ENCODE measurements at places on chromosomes 12 and 14.

DNA sequence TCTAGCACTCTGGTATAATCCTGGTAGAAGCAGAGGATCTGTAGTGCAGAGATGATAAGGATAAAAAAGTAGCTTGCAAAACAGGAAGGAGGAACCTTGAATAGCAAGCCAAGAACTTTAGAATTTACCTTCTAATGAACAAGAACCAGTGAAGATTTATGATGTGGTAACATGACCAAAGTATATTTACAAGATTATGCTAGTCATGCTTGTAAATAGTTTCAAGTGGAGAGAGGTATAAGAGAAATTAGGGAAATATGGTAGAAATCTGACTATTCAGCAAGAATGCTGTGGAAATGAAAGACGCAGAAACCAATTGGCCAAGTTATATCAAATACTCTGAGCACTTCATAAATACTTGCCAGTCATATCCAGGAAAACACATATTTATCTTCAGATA, 47.8 kb downstream of the ERGIC2 start:
- no peak for DNase-seq

DNA sequence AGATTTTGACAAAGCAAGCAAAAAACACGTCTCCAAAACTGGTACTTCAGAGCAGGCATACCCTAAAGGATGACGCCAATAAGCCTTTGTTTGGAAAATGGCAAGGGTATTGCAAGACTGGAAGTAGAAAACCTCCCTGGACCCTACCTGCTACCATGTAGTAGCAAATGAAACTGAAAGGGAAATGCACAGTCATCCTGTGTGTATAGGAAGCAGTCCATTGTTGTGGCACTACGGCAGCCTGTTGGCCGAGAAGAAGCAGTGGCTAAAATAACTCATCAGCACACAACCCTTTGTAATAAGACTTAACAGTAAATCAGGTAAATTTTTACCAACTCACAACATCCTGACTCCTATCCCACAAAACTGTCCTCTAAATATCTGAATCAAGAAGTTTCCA, 386.4 kb downstream of the RGS6 start:
- DNase-seq: no peak

GRCh38 chr14:22282949-22283348, 306.1 kb downstream of the DAD1 start:
- no peak for DNase-seq

GRCh38 chr12:4221258-4221620, 52.3 kb upstream of the CCND2 start:
- no peak for DNase-seq

DNA sequence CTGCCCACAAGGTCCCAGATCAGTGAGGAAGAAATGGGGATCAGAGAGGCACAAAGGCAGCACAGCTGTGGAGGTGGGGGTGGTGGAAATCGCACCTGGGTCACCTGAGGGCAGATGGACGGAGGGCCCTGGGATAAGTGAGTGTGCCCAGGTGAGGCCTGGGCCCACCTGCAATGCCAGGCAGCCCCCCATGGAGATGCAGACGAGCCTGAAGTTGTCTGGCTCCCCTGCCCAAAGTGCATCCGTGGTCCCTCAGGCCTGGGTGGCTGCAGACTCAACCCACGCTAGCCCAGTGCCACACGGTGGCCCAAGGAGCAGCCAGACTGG, 84.9 kb downstream of the NCOR2 start:
- no peak for DNase-seq

DNA sequence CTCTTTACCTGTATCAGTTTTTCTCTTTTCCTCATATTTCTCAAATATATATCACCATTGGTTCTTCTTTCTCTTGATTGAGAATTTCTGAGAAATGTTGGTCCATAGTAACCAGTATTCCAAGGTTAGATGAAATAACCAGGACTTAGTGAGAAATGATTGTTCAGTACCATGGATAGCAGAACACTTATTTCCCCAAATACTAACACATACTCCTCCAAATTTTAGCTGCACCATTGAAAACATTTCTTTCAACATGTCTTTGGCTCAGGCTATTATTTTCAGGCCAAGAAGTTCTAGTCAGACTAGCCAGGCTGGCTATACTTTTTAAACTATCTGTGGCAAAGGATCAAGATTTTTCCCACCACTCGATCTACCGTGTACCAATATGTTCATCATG, 113.3 kb downstream of the PTPRO start:
- no peak for DNase-seq

- no peak for DNase-seq
Observed at GRCh38 chr12:131105736-131106348, 152.1 kb downstream of the ADGRD1 start.

DNA sequence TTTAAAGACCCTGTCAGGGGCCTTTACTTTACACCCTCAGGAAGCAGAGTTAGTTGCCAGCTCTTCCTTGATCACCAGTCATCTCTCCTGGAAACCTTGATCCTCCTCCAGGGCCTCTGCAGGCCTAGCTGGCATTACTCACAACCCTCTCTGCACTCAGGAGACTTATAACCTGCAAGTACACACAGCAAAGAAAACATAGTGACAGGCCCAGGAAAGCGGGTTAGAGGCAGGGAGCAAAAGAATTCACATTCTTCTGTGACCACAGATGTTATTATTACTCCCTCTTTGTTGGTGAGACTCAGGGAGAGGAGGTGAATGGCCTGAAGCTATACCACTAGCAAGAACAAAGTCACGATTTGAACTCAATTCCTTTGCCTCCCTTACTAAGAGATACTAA, 87.4 kb downstream of the OR11H12 start:
- DNase-seq: no peak

- peak; percentile 69 for DNase-seq
Observed at GRCh38 chr12:51393676-51394545, 2.7 kb upstream of the GALNT6 start.

DNA sequence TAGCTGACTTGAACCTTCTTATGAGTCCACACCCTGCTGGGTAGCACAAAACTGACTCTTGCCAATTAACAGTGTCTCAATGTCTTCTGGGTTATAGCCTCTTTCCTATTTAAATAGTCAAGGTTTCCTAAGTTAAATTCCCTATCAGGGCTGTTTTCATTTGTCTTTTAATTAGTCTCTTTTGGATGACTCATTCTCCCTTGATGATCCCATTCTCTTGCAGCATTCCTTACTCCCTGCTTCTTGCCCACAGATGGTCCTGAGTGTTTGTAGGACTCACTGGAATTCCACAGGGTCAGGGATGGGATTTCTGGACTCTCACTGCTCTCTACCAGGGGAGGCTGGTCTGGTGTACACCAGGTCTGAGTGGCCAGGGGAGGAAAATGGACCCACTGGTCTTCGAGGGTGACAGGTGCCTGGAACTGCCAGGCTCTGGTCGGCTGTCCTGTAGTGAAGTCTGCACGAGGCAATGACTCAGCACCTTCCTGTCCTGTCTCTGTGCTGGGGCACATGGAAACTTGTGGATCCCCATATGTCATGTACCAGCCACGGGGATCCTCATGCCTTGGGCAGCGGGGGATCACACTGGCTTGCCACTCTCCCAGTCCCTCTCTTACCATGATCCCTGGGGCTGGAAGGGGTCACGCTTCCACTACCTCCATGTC, 236.5 kb upstream of the PELI2 start:
- no peak for DNase-seq

GRCh38 chr12:98256830-98257229, 258.6 kb upstream of the TMPO start:
- no peak for DNase-seq

GRCh38 chr14:59055439-59056045, 132.9 kb upstream of the DAAM1 start:
- peak; percentile 61 for DNase-seq

GRCh38 chr14:91374879-91375702, 42.5 kb downstream of the CCDC88C start:
- no peak for DNase-seq

- DNase-seq: no peak
Observed at GRCh38 chr14:105385322-105385637, 13.1 kb upstream of the TEX22 start.

DNA sequence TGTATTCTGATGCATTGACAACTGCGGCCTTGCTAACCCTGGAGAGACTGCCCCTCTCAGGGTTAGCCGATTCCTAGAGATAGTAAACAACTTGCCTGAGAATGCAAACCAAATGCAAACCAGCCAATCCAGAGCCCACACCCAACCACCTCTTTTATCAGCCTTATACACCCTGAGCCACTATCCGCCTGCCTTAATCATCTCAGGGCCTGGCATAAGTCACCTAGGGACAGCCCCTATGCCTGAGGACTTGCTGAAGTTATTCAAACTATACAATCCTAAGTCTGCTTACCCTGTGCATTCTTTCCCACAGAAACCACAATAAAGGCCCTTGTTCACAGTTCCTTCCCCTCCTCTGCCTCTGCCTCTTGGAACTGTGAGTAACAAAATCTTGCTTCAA, 177.2 kb downstream of the KCNA5 start:
- no peak for DNase-seq

- DNase-seq: no peak
Observed at GRCh38 chr14:104353221-104353920, 215.0 kb downstream of the KIF26A start.

DNA sequence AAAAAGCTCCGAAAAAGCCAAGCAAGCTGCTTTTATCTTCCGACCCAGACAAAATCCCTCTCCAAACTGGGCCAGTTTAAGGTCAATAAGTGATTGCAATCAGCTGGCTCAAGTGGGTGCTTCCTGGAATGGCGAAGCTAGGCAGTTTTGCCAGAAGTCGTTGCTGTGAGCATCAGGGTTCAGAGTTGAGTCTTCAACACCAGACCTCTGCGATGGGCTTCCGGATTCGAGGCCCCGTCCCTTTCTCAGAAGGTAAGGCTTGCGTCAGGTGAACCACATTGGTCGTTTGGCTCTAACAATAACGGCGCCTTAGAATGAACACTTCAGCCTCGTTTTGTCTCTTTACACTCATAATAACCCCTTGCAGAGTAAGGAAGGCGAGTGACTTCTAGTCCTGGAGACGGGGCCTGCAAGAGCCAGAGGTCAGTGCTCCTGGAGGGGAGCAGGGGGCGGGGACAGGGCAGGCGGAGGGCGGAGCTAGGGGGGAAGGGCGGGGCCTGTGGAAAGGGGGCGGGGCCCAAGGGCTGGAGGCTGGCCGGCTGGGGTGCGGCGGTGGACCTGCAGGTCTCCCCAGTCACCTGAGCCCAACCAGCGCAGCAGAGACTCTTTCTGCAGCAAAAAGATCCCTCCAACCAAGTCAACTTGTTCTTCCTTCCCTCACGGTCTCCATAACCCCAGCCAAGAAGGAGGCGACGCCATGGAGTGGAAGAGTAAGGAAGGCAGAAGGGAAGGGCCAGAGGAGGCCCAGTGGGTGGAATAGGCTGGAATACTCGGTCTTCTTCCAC, 34.0 kb upstream of the NFYB start:
- DNase-seq: no peak

GRCh38 chr12:113762155-113762881, 203.8 kb downstream of the RBM19 start:
- no peak for DNase-seq

DNA sequence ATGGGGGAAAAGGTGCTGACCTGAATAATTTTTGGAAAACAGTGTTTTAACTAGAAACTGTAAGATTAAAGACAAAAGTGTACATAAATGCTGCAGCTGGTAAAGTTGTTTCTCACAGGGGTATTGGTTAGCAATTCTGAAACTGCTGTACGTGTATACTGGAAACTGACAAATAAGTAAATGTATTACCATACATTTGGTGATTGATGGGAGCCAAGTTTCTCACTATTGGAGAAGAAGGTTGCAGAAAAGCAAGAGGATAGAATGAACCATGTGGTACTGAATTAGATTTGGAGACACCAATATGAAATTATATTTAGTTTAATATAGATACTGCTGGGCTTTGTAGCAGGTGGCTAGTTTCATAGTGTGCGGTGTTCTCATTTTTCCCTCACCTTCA, 19.6 kb upstream of the FBXO33 start:
- DNase-seq: no peak

DNA sequence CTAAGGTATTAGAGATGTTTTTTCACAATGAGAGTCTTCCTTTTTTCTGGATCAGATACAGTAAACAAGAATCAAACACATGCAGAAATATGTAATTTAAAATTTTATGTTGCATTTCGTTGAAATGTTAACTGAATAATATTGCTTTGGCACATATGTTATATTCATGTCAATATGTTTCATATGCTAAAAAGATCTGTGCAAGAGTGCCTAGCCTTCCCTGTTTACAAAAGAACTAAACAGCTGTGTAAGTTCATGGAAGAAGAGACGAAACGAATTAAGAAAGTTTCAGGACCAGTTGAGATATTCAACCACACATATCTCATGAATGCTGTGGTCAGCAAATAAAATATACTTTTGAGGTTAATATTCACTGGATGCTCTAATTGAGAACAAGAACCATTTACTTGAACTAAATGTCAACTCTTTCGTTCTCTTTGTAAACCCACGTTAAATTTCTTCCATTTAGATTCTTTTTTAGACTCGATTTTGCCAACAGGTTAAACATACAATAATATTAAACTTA, 289.5 kb downstream of the FOXG1 start:
- DNase-seq: no peak

DNA sequence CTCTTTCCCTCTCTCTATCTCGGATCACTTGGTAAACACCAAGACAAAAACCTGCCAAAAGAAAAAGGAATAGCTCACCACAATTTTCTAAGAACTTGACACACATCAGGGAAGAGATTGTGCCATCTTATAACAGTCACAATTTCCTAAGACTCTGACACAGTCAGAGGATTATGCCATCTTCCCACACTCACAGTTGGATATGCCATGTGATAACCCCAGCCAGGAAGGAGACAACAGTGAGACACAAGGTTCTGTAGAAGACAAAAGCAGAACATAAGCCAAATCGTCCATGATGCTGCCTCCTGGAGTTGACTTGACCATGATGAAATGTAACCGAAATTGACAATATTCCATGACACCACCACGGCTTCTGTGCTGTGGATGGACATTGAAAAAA, 2.8 kb upstream of the CLEC9A start:
- DNase-seq: no peak

- no peak for DNase-seq
Observed at GRCh38 chr14:76976240-76977005, 52.1 kb downstream of the IRF2BPL start.

GRCh38 chr14:88305528-88306322, 17.3 kb downstream of the KCNK10 start:
- DNase-seq: no peak

GRCh38 chr12:117090816-117091711, 8.2 kb downstream of the TESC start:
- no peak for DNase-seq

DNA sequence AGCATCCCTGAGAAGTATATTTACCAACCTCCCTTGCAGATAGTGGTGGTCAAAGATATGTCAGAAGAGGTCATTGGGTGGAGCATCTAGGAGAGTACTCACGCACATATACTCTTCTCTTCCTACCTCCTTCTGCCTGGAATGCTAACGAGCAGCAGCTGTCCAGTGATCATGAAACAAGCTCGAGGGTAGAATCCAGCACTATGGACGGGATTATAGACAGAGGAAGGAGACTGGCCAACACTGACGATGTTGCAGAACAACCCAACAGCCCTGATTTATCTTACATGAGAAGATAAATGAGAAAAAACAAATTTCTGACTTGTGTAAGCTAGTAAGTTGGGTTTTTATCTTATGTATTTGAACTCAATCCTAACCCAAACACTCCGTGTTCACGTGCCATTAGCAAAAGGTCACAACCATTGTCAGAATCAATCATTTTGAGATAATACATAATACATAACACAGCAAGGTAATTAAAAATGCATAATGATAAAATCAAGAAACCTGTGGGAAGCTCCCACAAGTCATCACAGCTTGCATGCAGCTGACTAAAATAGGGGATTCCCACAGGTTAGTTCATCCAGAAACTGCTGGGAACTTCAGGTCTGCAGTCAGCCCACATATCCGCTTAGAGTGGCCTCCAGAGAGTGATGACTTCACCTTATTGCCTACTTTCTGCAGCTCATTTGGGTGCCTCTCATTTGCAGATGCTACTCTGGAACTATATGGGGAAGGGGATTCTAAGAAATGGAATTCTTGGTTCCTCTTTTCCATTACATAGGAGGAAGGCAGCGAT, 36.3 kb upstream of the STK38L start:
- no peak for DNase-seq

Measured in hepatic stellate cell (primary cell).